Sigmoid colon (tissue), 7 donors: ENCODE measurements at places on chromosomes 3 and 15. TPM values are rescaled to one million over a fixed set of nuclear protein-coding genes. Genes with fewer than 3 reads are reported as not detected.

Gene CHST14
- 10.2 TPM for total RNA-seq

DNA sequence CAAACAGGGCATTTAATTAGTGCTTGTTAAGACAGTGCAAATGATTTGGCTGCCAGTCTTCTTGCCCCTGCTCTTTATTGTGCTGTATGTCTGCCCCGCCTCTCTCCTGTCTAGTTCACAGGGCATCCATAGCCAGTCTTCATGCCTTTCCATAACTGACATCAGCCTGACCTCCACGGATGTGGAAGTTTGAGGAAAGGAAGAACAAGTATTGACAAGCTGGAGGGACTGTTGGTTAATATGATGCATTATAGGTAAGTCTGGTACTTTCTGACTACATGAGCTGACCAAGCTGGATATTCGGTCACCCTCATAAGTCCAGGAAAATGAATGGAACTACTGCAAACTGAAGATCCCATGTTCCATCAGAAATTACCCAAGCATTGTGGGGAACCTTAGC lies 325.9 kb downstream of the TIGIT start:
- DNase-seq = no peak
- peaks cover 30% of the 10 kb centered on the region for H3K4me1 ChIP-seq
- H3K27ac ChIP-seq = no peak overlapping the region
- H3K4me3 ChIP-seq = no peak overlapping the region
- H3K27me3 ChIP-seq = no peaks in the 10 kb centered on the region

DNA sequence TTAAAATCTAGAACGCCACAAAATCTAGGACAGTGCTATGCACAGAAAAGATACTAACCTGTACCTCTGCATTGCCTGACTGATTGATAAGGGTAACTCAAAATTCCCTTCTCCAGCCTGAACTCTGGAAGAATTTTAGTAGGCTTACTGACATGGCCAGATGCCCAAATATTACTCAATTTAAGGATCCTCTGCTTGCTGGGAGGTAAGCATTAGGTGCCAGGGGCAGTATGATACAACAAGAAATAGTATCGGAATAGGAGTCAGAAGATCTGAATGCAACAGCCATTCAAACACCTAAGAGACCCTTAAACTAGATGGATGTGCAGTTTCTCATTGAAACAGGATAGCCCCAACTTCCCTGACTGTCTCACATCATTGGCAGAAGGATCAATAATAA lies 45.4 kb downstream of the CERS3 start:
- no peaks in the 10 kb centered on the region for H3K27me3 ChIP-seq
- H3K36me3 ChIP-seq = no peaks in the 10 kb centered on the region
- no peak overlapping the region for H3K27ac ChIP-seq
- H3K4me3 ChIP-seq = no peak overlapping the region
- H3K4me1 ChIP-seq = no peaks in the 10 kb centered on the region

DNA sequence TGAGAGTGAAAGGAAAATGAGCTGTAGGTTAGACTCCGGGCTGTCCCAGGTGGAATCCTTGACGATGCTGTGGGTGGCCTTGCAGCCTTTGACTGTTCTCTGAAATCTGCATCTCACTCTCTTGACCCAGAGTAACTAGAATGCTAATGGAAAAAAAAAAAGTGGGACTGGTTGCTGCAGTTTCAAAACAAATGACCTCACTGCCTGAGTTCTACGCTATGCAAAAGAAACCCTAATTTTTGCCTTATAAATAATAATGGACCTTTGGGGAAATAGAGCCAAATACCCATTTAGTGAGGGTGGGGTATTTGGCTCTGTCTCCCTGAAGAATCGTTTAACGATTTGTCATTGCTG lies 309.7 kb upstream of the C2CD4B start:
- no peak overlapping the region for H3K27ac ChIP-seq
- H3K36me3 ChIP-seq = no peaks in the 10 kb centered on the region
- H3K27me3 ChIP-seq = no peaks in the 10 kb centered on the region
- no peak overlapping the region for H3K4me3 ChIP-seq
- peak; percentile 47 for DNase-seq

Gene A4GNT
- not detected for total RNA-seq
